ENCODE measurements at places on chromosomes 2 and 18.

DNA sequence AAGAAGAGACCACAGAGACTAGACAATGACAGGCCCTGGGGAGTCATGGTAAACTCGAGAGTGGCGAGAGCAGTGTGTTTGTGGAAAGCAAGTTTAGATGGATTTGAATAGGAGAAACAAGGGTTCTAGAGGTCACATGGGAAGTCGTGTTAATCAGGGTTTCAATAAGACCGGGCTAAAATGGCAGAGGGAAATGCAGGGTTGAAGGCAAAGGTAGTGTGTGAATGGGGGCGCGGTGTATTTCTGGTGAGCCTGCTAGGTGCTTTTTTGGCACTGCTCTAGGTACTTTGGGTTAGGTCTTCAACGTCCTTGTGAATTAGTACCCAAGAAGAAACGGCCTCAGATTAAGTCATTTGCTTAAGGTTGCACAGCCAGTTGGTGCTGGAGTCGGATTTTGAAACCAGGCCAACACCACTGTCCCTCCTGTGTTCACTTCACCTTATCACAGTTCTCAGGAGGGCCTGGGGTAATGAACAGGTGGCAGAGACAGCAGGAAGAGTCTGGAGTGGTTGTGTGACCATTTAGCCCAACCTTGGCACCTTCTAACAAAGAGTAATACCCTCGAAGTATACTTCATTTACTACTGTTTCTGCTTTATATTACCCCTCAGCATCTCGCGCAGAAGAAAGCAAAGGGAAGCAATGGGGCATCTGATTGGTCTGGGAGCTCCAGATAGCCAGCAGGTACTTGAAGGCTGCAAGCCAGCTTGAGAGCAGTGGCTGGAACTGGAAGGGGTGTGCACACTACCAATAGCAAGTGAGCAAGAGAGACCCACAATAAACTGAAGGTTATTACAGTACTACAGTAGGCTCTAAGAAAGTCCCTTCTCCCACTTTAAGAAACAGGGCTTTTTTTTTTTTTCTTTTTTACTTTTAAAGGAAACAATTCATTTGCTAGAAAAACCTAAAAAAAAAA lies 33.4 kb upstream of the GAREM2 start:
- no peak for DNase-seq

GRCh38 chr2:221775096-221775495 lies 203.0 kb upstream of the EPHA4 start:
- DNase-seq, result no peak

- DNase-seq, result no peak
Measured at GRCh38 chr2:202193305-202193704, 45.1 kb downstream of the SUMO1 start.

GRCh38 chr2:240480834-240481623 lies 45.6 kb downstream of the GPC1 start:
- no peak for DNase-seq

DNA sequence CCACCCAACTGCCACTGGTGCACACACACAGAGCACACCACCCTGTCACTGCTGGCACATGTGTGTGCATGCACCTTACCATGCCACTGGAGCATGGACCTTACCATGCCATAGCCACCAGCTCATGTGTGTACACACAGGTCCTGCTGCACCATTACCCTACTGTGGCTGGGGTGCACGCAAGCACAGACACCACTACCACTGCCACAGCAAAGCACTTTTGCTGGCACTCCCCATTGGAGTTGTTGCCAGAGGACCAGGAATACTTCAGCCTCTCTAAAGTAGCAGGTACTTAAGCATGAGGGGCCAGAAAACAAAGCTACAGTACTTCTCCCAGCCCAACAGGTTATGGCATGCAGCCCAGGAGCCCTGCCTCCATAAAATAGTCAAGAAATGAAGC lies 404.8 kb downstream of the MBD2 start:
- DNase-seq, result no peak

GRCh38 chr2:177187631-177188312 lies 24.8 kb upstream of the HNRNPA3 start:
- no peak for DNase-seq

DNA sequence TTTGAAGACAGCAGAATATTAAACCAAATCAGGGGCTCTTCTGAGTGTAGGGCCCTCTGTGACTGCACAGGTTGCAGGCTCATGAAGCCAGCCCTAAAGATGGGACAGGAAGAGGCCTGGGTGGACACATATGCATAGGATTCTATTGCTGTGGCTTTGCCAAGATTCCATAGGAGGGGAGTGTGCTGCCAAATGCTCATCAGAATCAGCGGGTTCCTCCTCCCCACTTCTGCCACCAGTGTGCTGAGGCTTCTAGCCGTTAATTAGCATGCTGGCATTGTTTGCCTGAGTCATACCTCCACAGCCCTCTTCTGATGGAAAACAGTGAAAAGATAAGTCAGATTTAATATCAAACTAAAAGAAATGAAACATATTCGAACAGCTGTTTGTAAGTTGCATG lies 103.9 kb upstream of the TMEFF2 start:
- no peak for DNase-seq

DNA sequence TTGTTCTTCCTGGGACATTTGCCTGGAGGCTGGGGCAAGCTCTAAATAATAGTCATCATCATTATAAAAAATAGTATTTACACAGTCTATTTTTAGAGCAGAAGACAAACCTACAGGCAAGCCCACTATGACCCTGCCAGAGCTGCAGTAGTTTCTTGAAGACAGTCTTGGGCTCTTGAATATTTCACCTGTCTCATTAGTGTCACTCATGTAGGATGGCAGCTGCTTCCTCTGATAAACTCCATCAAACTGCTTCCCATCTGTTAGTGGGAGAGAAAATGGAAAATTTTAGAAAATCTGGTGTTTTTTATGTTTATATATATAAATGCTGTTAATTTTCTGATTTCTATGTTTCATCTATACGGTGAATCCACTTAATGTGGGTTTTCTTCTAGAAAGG lies 8.5 kb upstream of the CYRIA start:
- no peak for DNase-seq

GRCh38 chr2:10922307-10923007 lies 10.7 kb downstream of the KCNF1 start:
- DNase-seq, result no peak

DNA sequence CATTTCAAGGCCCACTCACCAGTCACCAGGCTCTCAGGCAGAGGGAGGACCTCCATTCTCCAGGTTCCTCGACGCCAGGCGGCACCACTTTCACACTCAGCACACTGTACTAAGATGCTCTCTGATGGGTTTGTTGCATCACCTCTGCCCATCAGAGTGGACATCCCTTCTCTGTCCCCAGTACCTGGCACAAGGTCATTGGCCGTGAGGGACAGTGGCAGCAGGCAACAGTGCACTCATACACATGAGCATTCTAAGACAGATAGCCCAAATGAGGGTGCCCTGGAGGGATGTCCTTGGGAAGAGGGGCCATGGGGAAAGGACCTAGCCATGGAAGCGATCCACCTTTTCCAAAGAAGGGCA lies 3.0 kb upstream of the ADRA2B start:
- no peak for DNase-seq

Measured in nucleus accumbens (tissue), 56 donors.